HCT116 (cell line): ENCODE measurements at places on chromosomes 1 and 21. TPM values are rescaled to one million over a fixed set of nuclear protein-coding genes. Genes with fewer than 3 reads are reported as not detected.

- DNase-seq = no peak
Observed at GRCh38 chr1:44743211-44743610, 3.6 kb downstream of the KIF2C start.

Gene HSD11B1
- total RNA-seq = 0.27 TPM

- no peak for DNase-seq
Observed at GRCh38 chr21:34345091-34345871, 18.5 kb upstream of the KCNE2 start.

Gene SPRR2E
- not detected for total RNA-seq

DNA sequence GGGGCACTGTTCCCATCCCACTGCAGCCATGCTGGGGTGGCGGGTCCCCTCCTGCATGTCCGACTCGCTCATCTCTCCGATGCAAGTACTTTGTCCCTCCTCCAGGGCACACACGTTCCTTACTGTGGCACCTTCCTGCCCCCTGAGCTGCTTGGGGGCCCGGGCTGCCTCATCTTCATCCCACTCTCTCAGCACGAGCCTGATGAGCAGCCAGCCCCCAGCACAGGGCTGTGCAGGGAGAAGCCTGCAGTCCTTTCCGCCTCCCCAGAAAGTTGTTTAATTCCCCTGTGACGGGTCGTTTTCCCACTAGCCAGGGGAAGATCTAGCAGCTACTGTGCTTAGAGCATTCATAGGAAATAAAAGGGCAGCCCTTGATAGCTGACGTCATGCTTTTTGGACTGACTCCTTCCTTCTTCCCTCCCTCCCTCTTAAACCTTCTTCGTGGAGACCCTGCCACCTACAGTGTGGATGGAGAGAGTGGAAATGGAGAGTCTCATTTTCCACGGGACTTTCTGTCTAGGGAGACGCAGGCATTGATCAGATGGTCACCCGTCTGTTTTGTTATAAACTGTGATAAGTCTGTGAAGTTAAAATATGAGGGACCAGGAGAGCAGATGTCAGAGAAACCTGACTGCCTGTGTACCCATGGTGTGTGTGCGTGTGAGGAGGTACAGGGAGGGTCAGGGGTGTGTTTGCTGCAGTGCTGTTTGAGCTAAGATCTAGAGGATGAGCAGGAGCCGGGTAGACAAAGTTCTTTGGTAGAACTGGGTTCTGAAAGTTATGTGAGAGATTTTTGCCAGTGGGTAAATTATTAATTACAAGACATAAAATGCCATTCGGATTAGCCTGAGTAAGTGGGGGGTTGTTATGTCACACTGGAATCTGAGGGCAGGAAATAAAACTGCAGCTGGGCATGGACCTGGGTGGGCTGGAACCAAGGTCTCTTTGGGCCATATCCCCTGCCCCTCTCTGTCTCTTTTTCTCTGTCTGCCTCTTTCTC, 34.3 kb downstream of the GPR137B start:
- DNase-seq = no peak

- DNase-seq = no peak
Observed at GRCh38 chr1:67429528-67430357, 459 bp downstream of the SERBP1 start.
